ENCODE measurements at places on chromosomes 6 and 20.

- no peak for DNase-seq
These were observed 27.7 kb upstream of the FBXL4 start for GRCh38 chr6:98975421-98975820.

DNA sequence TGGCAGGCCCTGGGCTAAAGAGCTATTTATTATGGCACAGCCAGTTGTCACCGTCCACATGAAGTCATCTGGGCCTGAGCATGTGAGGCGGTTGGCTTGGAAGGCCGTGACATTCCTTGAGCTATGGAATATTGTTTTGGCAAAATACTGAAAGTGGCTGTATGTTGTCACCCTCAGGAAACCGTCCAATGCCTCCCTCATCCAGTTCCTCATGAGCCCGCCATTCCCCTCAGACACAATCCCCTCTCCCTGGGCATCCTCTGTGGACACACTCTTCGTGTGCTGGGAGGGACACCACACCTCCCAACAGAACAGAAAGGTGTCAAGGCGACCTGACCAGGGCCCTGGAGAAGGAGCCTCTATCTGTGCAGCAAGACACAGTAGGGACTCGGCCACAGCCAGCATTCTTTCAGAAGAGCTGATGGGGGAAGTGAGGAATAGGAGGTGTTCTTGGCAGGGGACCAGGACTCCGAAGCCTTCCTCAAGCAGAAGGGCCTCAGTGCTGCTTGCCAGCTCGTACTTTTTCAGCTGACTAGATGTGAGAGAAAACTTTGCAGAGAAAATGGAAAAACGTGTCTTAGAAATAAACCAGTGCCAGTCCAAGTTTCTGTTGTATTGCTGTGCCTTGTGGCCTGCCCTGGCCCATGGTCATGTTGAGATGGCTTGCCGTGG, 120.5 kb downstream of the SOD2 start:
- DNase-seq = no peak

- no peak for DNase-seq
These were observed 133.3 kb upstream of the SPTLC3 start for GRCh38 chr20:12875510-12875909.

- DNase-seq = no peak
These were observed 497.2 kb upstream of the CDH4 start for GRCh38 chr20:60754856-60755255.

DNA sequence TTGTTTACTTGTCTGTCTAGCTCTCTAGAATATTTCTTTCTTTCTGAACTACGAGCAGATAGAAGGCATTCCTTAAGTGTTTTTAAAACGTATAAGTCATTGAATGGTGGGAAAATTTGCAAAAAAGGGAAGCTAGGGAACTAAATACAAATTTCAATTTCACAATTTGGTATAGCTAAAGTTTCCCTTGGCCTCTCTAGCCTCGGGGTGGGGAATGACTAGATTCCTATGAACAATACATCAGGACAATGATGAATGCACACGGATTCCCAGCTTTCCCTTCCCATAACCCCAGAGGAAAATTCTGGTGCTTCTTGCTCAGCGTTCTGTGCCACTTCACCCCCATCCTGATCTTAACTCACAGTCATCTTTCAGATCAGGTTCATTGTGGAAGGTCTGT, 113.3 kb upstream of the ASF1A start:
- DNase-seq = no peak

DNA sequence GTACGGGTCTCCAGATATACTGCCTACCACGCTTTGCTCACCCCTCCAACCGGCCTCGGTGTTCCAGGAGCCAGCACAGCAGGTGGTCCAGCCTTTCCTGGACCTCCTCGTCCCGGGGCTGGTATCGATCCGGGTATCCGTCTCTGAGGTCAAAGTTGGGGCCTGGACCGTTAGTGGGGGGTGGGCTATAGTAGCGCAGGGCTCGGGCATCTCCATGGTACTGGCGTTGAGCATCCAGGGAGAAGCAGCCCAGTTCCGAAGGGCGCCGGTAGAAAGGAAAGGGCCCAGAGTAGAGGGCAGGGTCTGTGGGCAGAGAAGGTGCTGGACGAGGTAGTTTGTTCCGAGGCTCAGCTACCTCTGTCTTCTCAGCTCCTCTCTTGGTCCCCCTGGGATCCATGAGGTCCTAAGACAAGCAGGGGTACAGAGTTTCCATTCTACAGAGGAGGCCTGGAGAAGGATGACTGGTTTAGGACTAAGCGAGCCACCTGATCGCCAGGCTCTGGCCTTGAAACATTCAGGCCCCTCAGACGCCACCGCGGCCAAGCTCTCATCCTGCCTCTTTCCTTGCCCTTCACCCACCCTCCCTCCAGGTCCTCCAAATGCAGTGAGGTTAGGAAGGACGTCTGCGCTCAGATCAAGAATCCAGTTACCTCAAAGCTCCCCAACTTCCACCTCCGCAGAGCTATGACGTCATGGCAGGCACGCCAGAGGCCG, 502 bp downstream of the DXO start:
- DNase-seq = no peak

DNA sequence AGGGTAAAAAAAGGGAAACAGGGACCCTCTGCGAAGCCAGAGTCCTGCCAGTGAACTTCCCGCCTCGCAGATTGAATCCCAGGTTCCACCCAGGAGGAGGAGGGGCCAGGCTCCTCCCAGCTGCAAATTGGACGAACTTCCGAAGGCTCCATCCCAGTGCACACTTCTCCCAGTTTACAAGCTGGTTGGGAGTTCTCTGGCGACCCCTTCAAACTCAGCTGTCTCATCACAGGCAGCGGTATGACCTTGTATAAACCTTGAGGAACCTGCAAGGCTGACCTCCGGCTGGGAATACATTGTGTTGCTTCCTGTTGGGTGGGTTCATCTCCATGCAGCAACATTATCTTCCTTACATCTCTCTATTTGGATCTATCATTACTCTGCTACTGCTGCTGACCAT, 962.7 kb downstream of the GRIK2 start:
- no peak for DNase-seq

DNA sequence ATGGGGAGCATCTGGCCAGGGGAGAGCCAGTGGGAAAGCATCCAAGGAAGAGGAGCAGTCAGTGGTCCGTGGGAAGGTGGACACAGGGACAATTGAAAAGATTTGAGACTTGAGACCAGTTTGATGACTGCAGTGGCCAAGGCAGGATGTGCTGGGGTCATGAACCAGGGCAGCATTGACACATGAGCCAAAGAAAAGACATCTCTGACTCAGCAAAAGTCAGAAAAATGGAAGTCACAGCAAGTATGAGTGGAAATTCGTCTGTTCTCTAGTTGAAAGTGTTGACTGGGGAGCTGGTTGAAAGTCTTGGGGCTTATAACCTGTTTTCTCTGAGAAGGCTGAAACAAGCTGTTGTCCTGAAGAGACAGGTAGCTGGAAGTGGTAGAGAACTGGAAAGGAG, 31.3 kb downstream of the RAB22A start:
- no peak for DNase-seq

- DNase-seq = no peak
These were observed 138.1 kb downstream of the TBXT start for GRCh38 chr6:166029506-166029905.

GRCh38 chr6:167910007-167910406, 83.3 kb downstream of the AFDN start:
- no peak for DNase-seq

DNA sequence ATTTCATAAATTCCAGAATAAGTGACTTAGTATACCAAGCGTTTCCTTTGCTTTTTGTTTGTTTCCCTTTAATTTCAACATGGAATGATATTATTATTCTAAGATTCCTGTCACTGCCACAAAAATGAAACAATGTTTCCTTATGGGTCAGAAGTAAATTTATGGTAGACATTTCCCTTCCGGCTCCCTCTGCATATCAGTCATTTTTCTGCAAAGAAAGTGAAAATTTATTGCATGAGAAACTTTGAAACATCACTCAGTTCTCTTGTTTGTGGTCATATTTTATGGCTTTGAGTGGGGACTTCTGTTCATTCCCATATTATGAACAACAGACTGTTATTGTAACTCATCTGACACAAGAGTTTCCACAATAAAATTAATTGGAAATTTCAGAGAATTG, 97.8 kb downstream of the NKAIN2 start:
- DNase-seq = no peak

- DNase-seq = no peak
These were observed 4.3 kb downstream of the MICA start for GRCh38 chr6:31407699-31408098.

DNA sequence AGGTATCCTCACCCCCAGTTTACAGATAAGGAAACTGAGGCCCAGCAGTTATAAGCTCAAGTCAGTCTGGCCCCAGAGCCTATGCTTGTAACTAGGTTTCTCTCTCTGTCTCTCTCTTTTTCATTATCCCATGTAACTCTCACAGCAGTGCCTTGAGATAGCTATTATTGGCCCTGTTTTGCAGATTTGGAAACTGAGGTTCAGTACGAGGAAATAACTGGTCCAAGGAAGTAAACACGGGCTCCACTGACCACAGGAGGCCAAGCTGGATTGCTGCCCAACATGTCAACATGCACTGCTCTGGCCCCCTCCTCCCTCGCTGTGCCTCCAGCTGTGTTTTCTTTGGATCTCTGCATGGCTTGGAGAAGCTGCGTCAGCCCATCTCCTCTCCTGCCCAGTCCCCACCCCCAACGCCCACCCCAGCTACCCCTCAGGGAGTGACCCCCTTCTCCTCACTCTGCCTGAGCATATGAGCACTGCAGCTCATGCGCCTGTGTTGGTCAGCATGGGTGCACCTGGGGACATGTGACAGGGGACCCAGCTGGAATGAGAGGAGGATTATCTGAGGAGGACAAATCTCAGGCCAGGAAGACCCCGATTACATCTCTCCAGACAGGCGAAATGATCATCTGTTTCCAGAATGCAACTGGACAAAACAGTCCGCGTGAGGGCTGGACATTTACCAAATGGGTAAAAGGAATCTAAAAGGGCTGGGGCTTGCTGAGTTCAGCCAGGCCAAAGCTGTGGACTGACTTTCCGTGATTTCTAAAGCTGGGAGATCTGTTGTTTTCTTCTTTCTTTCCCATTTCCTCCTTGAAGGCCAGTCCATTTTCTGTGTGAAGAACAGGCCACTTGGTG, 7.8 kb upstream of the PLTP start:
- no peak for DNase-seq

GRCh38 chr20:41148942-41149341, 11.6 kb downstream of the PLCG1 start:
- DNase-seq = no peak

DNA sequence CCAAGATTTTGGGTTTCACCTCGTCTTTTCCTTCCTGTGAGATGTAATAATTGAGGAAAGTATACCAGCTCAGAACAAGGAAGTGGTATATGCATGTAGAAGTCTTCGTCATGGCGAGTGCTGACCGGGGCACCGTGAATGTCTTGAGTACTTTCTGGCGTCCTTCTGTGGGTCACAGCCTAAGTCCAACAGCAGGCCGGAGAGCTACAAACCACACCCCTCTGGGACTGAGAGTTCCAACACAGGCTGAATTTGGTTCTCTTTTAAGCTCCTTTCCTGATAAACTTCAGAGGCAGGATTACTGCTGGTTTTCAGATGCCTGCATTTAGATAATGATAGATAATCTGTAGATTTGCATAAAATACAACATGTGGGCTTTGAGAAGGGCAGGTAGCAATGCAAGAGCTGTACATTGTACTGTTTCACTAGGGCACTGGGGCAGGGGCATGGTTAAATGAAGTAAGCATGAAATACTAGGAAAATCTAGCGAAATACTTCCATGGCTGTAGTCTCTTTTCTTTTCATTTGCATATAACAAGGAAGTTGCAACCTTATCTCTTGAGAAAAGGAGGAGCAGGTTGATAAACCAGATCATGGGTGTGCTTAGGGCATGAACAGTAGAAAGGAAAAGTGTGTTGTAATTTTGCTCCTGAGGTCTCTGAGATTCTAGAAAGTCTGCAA, at the start of gene ADTRP:
ADTRP (minus strand) TSS at position 156 of the 681 bp plus-strand sequence; CDS start at position 112, 44 bp downstream.
- DNase-seq = no peak

GRCh38 chr6:12785301-12785700, 68.7 kb downstream of the PHACTR1 start:
- DNase-seq = no peak

DNA sequence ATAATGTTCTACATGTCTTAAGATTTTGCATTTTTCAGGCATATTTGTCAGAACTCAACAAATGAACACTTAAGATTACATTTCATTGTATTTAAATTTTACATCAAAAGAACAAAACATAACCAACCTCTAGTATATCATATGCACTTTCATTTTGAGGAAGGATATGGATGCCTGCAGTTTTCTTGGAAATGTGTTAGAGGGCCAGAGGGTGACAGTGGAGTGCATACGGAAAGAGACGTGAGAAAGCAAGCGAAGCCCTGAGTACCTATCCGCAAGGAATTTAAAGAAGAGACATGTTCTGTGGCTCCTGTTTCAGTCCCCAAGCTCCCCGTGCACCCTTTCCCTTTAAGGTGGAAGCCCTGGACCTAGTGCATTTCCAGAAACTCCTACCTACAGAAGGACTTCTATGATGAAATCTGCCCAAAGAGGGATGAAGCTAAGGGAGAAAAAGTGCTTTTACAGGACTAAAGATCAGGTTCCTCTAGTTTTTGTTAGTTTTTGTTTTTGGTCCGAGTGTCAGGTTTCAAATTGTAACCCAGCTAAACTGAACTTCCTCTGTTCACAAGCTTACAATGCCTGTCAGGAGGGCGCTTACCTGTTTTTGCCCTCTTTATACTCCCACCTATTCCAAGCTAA, 38.8 kb downstream of the EZR start:
- DNase-seq = no peak

GRCh38 chr6:166907871-166908806, 48.2 kb downstream of the RNASET2 start:
- no peak for DNase-seq

DNA sequence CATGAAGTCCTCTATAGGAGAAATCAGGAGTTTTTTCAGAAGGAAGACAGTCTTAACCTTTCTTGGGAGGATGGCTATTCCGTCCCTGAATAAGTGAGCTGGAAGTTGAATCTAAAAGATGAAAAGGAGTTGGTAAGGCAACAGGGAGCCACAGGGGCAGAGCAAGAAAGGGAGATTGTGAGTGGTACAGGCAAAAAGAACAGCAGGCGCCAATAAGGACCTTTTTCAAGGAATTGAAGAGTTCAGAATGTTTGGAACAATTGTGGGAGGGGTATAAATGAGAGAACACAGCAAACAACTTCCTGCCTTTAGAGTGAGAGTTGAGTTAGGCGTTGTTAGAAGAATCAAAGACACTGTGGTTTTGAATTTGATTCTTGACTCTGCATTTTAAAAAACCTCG, 1003.7 kb downstream of the EPHA7 start:
- no peak for DNase-seq

DNA sequence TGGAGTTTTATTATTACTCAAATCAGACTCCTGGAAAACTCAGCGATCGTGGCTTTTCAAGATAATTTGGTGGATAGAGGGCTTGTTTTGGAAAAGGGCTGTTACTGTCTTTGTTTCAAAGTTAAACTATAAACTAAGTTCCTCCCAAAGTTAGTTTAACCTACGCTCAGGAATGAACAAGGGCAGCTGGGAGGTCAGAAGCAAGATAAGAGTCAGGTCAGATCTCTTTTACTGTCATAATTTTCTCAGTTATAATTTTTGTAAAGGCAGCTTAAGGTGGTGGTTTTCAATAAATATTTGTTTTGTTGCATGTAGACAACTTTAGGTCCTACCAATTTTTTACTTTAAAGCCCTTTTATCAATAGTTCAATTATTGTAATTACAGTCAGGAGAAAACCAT, 9.2 kb upstream of the GABRR2 start:
- DNase-seq = no peak

Data from GM12891 (cell line).